Testis (tissue), 5 donors: ENCODE measurements at places on chromosomes 1 and 21. TPM values are rescaled to one million over a fixed set of nuclear protein-coding genes. Genes with fewer than 3 reads are reported as not detected.

- no peak for DNase-seq
Observed at GRCh38 chr21:26405735-26406361, 167.2 kb downstream of the CYYR1 start.

DNA sequence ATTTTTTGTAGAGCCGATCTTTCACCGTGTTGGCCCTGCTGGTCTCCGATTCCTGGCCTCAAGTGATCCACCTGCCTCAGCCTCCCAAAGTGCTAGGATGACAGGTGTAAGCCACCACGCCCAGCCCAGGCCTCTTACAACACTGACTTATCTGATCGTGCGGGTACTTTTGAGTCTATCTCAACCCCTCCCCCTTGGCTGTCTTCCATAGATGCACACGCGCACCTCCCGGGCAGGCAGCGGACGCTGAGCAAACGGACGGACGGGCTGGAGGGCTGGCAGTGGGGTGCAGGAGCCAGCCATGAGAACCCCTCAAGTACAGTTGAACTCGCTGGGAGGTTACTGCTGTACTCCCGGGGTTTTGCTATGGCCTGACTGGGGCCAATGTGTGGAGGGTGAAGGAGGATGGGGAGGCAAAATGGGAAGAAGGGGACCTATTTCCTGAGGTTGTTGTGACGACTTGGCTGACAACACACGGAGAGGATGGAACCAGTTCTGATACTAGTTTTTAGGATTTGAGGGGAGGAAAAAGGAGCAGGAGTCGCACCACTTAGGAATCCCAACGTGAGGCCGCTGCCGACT lies 959 bp downstream of the CD58 start:
- DNase-seq, result peak; percentile 29

Gene VWA5B1
- total RNA-seq, result 23.0 TPM

- DNase-seq, result peak; percentile 85
Observed at GRCh38 chr1:26999440-26999987, 6.0 kb downstream of the TRNP1 start.

GRCh38 chr1:241637604-241638003 lies 2.6 kb downstream of the CHML start:
- no peak for DNase-seq

Gene SERPINC1
- 0.24 TPM for total RNA-seq

Gene CYP2J2
- total RNA-seq, result 2.7 TPM

Gene TLCD4
- total RNA-seq, result 7.2 TPM

GRCh38 chr1:156509424-156510034 lies 9.0 kb upstream of the MEF2D start:
- DNase-seq, result no peak
